ENCODE measurements at places on chromosomes 16 and 17.

- DNase-seq = peak; percentile 32
These were observed 6.3 kb downstream of the VWA3A start for GRCh38 chr16:22098405-22099255.

- DNase-seq = peak; percentile 61
These were observed 22.7 kb downstream of the CYTH1 start for GRCh38 chr17:78759203-78759968.

DNA sequence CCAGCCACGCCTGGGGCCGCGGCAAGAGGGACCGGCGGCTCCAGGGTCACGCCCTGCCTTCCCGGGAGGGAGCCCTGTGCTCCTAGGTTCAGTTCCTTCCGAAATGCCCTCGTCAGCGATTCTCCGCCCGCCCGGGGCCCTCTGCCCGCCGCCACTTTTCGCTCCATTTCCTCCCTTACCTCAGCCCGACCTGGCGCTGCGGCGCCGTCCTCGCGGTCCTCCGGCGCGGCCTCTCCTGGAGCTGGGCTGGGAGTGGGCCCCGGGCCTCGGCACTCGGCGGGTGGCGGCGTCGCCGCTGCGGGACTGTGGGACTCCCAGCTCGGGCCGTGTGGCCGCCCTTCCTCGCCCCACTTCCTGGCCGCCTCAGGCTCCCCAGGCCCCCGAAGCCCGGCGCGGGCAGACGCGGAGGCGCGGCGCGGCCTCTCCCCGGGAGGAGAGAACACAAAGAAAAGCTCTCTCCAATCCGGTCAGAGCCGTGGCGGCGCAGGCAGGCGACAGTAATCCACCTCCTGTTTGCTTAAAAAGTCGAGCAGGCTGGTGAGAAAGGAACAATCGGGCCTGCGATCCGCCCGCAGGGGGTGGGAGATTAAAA lies 1.6 kb downstream of the BAHCC1 start:
- peak; percentile 73 for DNase-seq

DNA sequence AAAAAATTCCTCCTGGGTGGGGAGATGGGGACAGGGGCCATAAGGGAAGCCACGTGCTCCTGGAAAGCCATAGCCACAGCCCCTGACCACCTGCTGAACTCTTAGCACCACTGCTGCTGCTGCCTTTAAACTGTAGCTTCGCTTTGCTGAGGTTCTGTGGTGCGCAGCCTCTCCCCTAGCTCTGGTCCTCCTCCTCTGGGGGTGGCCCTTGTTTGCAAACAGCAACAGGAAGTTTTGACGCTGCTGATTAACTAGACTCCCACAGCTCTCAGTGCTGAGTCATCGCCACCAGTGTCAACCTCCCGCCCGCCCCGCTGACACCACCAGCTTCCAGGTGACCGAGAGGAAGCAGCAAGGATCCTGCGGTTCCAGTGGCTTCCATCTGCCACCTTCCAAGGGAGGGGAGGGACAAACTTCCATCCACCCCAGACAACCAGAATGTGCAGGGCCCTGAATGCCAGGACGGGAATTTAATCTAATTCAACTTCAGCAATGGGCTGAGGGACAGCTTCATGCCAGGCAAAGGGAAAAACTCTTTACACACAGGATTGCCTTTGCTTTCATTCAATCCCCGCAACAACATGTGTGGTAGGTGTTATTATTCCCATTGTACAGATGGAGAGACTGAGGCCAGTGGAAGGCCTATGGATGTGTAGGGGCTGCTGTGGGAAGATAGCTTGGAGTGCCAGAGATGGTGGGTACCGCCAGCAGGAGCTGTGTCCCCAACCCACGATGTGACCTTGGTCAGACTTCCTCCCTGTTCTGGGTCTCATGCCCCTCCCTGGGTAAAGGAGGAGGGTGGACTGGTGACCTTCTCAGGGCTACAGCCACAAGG lies 8.1 kb upstream of the KIFC3 start:
- DNase-seq = peak; percentile 97

- DNase-seq = peak; percentile 59
These were observed 335 bp downstream of the TMEM11 start for GRCh38 chr17:21213638-21214014.

DNA sequence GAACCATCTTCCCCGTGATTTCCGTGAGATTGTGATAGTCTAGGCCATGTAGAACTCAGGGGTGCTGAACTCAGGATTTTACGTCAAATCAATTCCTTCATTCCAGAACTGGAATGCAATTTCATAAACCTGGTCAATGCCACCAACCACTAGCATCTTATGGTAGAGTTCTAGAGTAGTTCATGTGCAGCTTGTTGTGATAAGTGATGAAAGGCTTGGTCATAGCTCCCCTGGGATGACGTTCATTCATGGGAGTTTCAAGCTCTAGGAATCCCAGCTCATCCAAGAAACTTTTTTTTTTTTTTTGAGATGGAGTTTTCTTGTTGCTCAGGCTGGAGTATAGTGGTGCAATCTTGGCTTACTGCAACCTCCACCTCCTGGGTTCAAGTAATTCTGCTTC lies 3.7 kb upstream of the DPEP2 start:
- no peak for DNase-seq

DNA sequence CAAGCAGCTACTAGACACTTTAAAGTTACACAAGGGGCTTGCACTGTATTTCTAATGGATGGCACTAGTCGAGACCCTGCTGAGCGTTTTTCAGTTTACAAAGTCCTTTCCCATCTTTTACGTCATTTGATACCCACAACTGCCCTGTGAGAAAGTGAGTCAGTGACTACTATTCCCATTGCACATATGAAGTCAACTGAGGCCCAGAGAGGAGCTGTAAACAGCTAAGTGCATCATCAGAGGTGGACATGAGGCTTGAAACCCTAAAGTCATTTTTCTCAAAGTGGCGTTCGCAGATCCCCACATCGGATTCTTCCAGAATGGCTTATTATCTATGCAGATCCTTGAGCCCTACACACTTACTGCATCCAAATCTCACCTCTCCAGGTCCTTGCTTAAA lies 50.6 kb downstream of the TEKT5 start:
- DNase-seq = no peak

DNA sequence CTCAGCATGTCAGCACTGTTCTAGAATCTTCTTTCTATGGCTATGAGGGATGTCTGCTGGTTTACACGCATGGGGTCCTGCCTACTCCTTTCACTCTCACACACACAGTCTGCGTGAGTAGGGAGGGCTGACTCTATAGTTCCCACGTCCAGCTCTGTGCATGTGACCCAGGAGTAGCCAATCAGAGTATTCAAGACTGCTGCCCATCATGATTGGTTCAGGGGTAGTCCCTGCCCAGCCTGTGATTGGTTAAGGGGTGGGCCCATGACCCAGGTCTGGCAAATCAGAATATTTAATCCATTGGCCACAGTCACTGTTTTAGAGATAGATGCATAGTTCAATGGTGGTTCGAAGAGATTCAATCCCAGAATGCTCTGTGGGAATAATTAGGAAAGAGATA lies 151.3 kb upstream of the IRX3 start:
- DNase-seq = no peak

DNA sequence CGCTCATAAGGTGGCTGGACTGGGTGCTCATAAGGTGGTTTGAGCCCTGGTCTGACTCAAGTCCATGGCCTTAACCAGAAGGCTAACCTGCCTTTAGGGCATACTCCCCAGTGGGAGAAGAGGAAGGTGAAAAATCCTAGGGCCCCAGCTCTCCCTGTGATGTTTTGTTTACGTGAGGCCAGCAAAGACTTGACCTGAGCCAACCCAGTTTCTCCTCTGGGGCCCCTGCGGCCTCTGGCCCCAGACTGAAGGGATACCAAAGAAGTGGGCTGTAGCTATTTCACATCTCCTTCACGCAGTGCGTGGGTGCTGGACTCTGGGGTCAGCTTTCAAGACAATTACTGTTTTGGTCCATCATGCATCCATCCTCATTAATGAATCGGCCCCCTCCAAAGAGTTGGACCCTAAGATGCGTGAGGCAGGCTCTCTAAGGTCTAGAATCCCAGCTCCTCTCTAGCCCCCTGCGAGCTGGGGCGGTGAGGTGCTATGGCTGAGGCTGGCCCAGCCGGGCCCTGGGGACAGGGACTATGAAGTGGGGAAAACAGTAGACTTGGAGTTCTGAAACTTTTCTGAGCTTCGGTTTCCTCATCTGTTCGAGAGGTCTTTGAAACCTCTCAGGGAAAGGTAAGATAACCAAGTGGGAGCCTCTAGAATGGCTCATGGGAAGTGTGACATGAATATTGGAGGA lies 1.5 kb downstream of the SH2B1 start:
- DNase-seq = no peak

GRCh38 chr16:56999409-57000270 lies 10.3 kb downstream of the NLRC5 start:
- peak; percentile 73 for DNase-seq

DNA sequence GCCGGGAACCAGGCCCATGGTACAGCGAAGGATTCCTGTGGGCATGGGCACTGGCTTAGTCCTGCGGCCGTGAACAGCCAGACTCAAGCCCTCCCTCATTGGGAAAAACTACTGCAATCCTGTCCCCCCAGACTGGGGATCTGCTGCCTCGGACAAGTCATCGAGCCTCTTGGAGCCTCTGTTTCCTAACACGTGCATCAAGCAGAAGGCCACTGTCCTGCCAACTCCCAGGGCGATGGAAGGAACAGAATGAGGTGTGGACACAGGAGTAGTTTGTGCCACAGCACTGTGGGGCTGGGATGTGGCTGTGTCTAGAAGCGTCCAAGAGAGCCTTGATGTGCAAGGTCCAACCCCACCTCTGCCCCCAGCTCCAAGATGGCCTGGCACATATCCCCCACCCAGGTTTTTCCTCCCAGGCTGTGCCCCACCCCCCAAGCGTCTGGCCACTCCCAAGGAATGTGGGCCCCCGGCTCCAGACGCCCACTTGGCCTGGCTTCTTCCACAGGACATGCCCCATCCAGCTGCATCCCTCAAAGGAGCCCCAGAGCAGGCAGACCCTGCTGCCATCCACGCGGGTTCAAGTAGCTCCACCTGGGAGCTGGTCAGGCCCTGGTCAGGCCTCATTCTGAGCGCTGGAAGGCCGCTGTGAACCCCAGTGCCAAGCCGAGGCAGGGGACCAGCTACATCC lies 3.4 kb downstream of the CAMKK1 start:
- DNase-seq = no peak

- no peak for DNase-seq
These were observed 21.4 kb upstream of the C17orf113 start for GRCh38 chr17:42071810-42072209.

DNA sequence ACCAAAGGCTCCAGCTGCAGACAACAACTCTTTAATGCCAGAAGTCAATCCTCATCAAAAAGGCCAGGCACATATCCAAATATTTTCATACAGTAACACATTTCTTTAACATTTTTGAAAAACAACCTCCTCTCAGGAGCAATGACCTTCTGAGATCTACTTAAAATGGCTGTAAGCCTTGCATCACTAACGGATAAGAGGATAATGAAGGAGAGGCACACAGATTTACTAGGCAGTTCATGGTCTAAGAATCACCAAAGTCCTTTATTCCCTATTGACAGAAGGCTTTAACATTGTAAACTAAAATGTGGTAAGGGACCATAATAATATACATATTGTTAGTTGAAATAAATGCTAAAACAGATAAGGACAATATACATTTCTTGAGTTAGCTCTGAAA lies 114.7 kb downstream of the USP32 start:
- DNase-seq = no peak

- no peak for DNase-seq
These were observed 46.2 kb downstream of the SNX20 start for GRCh38 chr16:50634947-50635346.

GRCh38 chr16:3022208-3022683 lies 1.5 kb downstream of the HCFC1R1 start:
- peak; percentile 90 for DNase-seq

DNA sequence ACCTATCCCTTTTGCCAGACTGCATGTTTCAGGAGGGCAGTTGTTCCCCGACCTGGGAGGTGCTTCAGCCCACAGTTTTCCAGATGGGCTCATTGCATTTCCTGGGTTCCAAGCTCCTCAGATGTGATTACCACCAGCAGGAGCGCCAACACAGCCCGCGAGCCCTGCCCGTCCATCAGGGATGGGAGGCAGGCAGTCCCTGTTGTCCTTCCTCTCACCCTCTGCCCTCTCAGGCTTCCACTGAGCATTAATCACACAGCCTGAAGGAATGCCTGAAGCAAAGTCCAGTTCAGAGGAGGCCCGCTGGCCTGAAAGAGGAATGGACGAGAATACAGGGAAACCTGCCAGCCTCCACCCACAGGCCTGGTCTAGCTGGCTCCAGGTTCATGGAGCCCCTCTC lies 256.3 kb upstream of the SDK2 start:
- no peak for DNase-seq

DNA sequence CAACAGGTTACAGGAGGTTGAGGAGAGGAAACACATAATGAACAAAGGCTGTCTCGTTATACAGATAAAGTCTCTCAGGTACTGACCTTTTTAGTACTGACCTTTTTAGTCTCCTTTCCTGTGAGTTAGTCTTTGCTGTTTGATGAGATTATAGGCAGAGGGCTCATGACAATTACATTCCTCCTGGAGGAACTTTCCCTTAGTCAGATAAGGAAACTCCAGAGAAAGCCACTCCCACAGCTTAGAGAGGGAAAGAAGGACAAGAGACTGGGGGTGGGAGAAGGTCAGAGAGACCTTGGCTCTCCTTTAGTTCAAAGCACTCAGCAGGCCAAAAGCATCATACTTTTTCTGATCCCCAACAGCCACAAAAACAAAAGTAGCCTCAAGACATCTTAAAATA lies 15.3 kb upstream of the PSMD7 start:
- no peak for DNase-seq

DNA sequence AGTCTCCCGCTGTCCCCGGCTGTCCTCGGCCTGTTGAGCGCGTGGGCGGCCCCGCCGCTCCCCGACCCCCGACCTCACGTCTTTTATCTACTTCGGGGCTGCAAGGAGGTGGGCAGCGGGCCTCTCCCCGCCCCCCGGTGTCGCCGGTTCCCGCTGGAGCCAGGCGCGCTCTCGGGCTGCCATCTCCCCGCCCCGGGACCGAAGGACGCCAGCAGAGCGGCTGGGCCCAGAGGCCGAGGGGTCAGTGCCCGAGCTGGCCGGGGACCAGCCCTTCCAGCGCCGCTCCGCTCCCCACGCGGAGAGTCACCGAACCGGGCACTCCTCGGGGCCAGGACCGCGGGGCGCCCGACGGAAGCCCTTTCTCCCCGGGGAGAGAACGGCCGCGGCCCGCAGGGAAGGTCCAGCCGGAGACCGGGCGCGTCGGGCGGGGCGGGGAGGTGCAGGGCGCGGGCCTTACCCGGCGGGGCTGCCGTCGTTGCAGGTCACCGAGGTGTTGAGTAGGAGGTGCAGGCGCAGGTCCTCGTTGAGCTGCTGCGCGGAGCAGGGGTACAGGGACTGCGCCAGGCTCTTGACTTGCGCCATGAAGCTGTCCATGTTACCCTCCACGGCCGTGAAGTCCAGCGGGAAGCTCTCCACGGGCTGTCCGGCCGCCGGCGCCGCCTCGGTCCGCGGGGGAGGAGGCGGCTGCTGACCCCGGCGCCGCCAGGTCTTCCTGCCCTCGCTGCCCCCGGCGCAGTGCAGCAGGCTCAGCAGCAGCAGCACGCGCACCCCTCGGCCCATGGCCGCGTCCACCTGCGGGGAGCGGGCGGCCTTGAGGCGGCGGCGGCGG lies 643 bp downstream of the NOTUM start:
- DNase-seq = no peak

GRCh38 chr17:52823155-52823554 lies 664.6 kb upstream of the CA10 start:
- no peak for DNase-seq

- no peak for DNase-seq
These were observed 19.1 kb downstream of the ZFHX3 start for GRCh38 chr16:73028721-73029361.

- DNase-seq = no peak
These were observed 112.0 kb upstream of the DNAH9 start for GRCh38 chr17:11486101-11486867.

Measured in inflammatory macrophage treated with lipopolysaccharide for 4 hours (primary cell).